Esophagus mucosa (tissue), 1 donor: ENCODE measurements at places on chromosomes 4 and X. TPM values are rescaled to one million over a fixed set of nuclear protein-coding genes. Genes with fewer than 3 reads are reported as not detected.

TBC1D9 gene
- total RNA-seq, result 11.5 TPM

PAGE1 gene
- total RNA-seq, result not detected

CXXC4 gene
- 0.12 TPM for total RNA-seq

RNF150 gene
- total RNA-seq, result 1.6 TPM

PHKA1 gene
- 6.7 TPM for total RNA-seq

MCF2 gene
- not detected for total RNA-seq

PRDX4 gene
- total RNA-seq, result 56.9 TPM

SRPX gene
- total RNA-seq, result 6.8 TPM

CXorf58 gene
- total RNA-seq, result not detected

CDX4 gene
- total RNA-seq, result not detected

POLN gene
- 1.1 TPM for total RNA-seq

TMPRSS11B gene
- total RNA-seq, result 36.9 TPM

WWC2 gene
- 11.1 TPM for total RNA-seq

GRCh38 chr4:47463235-47463956 is at the start of gene COMMD8:
TSS of gene COMMD8 (minus strand) at chr4:47463702. CDS start at chr4:47463651, 51 bp downstream.
- ATAC-seq, result peak; percentile 97

DNA sequence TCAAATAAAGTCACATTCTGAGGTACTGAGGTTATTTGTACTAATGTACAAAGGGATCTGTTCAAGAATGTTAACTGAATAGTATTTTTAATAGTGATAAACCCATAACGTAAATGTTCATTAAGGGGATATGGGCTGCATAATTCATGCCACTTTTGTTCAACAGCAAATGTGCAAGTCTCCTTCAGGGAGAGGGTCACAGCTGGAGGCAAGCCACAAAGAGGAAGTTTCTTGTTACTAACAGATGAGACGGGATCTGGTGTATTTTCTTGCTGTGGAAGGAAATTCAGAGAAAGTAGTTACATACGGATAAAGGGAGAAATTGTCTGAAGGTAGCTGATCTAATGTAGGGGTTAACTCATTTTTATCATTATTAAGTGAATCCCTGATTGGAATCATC is 10.0 kb downstream of the ZFP42 start:
- no peak for ATAC-seq

DNA sequence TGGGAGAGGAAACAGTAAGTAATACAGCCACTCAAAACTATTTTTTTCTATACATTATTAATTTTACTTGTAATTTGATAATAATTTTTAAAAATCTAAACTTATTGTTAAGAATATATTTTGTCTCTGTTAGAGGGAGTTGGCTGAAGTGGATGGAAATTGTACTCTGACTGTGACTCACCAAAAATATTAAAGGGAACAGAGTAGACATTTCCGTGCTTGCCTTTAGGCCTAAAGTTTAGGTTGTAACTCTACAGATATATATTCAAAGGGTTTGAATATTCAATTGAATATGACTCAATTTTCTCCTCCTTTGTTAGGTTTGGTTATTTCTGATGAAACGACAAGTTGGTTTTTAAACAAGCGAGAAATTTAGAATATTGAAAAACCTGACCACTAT is 128.3 kb upstream of the PITX2 start:
- no peak for ATAC-seq

DNA sequence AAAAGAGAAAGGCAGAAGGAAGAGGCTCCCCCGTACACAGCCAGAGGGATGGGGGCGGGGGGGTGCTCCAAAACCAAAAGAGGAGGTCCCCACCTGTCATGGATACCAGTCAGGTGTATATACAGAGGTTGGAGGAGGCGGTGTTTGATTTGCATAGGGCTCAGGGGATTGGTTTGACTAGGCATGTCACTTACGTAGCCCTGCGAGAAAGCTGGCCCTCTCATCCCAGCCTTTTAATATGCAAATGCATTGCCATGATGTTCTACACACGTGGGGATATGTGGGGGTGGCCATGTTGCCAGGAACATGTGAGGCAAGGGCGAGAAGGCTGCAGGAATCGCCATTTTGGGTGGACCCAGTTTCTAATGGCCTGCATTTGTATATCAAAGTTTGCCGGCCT is 38.6 kb downstream of the TMEM150C start:
- no peak for ATAC-seq

GRCh38 chr4:145933134-145933533 is 5.5 kb downstream of the ZNF827 start:
- ATAC-seq, result no peak

GRCh38 chrX:119706616-119707015 is 13.6 kb upstream of the SEPTIN6 start:
- ATAC-seq, result no peak

GRCh38 chr4:113582737-113583136 is 178.8 kb downstream of the CAMK2D start:
- ATAC-seq, result no peak

- ATAC-seq, result no peak
Observed at GRCh38 chr4:15884666-15885065, 53.9 kb downstream of the FGFBP1 start.

DNA sequence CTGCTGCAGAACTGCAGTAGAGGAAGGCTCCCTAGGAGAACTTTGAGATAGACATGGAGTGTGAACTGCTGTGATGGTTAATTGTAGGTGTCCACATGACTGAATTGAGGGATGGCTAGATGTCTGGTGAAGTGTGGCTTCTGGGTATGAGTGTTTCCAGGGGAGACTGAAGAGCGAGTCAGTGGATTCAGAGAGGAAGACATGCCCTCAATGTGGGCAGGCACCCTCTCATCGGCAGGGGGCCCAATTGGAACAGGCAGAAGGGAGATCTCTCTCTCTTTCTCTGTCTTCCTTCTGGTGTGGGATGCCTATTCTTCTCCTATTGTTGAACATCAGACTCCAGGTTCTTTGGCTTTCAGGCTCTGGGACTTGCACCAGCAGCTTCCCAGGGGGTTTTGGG is 304.7 kb upstream of the GATB start:
- no peak for ATAC-seq

DNA sequence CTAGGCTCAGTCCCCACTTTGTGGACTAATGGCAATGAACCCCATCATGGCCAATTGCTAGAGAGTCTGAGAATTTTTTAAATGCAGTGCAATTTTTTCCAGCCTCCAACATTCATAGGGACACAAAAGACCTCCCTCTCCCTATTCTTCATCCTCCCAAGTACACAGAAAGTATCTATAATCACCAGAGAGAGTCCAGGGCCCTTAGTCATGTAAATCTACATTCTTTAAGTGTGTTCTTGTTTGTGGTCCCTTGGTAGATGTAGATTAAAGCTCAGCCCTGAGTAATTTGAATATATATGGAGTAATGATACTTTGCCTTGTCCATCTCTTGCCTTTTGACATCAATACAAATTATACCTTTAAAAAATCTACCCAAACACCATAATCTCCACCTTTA is 51.3 kb upstream of the ATXN3L start:
- ATAC-seq, result no peak

DNA sequence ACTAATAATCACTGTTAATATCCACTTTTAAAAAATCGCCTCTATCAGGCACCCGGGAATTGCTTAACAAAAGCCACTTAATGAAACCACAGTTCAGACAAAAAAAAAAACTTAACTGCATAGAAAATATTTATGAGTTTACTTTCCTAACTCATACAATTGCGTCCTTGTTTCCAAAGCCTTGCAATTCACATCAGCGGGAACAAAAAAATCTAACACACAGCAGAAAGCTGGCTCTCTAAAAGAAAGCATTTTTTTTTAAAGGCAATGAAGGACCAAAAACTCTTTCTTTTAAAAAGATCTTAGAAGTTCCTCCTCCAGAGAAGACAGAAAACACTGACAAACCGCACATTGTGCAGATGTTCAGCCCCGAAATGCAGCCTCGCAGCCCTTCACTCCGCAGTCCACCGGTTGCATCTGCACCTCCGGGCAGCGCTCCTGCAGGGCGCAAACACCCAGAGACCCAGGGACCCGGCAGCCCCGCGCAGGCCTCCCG is 812 bp downstream of the FAT1 start:
- peak; percentile 6 for ATAC-seq

- ATAC-seq, result no peak
Observed at GRCh38 chrX:49227726-49228125, 5.4 kb downstream of the CACNA1F start.

DNA sequence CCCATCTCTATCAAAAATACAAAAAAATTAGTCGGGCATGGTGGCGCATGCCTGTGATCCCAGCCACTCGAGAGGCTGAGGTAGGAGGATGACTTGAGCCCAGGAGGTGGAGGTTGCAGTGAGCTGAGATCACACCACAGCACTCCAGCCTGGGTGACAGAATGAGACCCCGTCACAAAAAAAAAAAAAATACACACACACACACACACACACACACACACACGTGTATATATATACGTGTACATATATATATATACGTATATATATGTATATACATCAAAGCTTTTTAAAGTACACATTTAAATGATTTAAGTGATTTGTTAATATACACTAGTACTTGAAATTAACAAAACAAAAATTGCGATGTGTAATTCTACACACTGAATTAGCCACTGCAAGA is 6.0 kb downstream of the FBXW7 start:
- ATAC-seq, result no peak

DNA sequence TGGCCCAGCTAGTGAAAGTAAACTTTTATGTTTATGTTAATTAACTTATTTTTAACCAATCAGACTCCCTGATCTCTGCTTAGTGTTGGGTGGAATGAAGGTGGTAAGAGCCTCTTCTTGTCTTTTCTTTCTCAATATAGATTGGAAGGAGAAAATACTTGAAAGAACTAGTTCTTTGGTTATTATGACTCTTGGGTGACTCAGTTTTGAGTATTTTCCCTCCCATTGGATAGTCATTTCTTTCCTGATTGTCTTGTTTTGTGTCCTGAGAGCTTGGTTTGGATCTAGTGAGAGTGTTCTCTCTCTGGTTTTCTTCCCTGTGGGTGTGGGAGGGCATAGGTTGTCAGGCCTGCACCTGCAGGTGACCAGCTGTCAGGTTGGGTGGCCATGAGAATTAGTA is 172.0 kb upstream of the GLRA2 start:
- peak; percentile 46 for ATAC-seq

- ATAC-seq, result no peak
Observed at GRCh38 chr4:102715057-102715456, 45.7 kb downstream of the MANBA start.

- ATAC-seq, result no peak
Observed at GRCh38 chr4:40937140-40937725, 187.5 kb downstream of the NSUN7 start.

DNA sequence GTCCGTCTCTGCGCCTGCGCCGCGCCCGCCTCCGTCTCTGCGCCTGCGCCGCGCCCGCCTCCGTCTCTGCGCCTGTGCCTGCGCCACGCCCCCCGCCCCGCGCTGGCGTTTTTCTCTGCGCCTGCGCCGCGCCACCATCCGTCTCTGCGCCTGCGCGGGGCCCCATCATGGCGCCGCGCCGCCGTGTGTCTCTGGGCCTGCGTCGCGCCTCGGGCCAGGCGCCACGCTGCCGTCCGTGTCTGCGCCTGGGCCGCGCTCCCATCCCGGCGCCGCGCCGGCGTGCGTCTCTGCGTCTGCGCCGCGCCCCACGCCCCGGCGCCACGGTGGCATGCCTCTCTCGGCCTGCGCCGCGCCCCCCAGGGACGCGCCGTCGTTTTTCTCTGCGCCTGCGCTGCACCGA is 51.8 kb upstream of the DUX4 start:
- ATAC-seq, result peak; percentile 70

- no peak for ATAC-seq
Observed at GRCh38 chr4:143417679-143418403, 81.2 kb downstream of the GAB1 start.

DNA sequence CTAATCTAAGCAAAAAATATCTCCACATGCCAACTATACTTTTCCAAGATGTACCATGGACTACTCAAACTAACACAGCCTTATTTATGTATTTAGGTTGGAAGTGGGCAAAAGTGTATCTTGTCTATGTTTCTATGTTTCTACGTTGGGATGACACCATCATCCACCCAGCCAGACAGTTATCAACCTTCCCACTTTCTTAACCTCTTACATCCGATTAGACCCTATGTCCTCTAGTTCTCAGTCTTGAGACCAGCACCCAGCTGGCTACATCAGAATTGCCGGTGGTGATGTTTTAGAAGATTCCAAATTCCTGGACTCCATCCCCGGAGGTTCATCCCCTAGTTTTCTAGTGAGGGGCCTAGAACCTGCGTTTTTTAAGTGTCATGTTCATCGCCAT is 1.0 kb upstream of the AASDH start:
- no peak for ATAC-seq

DNA sequence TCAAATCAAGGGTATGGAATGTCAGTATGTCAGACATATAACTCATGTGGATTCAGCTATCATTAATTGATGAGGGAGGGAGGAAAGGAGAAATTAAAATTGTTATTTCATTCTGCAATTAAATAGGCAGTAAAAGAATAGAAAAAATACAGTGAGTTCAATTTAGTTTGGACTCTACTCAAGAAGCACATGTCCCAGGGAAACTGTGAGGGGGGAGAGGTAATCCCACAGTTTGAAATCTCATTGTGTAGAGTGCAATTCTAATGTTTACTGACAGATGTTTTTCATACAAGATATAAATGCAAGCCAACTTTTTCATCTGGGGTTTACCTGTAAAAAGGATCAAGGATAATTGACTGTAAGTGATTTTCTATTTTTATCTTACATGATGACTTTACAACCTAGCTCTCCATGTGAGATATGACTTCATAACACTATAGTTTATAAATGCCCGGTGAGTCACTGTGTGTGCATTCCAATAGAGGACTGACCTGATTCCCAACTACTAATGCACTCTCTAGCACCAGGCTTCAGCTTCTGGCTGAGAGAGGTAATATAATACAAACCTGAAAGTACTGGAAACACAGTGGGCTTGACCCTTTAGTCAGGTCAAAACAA is 35.2 kb upstream of the SCD5 start:
- peak; percentile 97 for ATAC-seq

DNA sequence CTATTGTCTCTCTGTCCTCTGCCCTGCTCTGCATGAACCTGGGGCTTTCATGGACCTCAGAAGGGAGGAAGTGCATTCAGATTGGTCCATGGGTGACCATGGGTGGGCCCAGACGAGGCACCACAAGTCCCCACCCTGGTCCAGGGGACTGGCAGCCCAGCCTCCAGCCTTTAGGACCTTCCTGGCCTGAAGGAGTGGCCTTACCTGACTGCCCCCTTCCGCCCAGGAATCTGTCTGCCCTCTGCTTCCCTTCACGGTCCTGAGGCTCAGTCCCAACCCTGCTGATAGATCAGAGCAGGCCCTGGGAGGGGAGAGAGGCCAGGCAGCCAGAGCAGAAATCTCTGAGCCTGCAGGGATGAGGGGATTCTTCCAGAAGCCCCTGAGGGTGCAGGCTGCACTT is 455.4 kb downstream of the PCDH18 start:
- no peak for ATAC-seq

DNA sequence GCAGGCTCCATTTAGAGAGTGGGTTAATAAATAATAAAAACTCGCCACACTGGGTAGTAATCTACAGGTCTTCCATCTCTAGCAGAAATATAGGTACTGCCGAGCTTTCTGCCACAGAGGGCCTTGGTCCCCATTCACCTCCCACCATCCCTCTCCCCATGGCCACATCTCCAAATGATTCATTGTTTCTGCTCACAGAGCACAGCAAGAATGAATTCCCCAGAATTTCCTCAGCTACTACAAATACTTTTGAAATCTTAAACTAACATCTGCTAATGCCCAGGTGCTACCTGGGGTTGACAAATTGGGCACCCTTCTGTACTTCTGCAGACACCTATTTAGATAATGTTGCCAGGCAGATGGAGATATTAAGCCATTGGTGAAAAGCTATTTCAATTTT is 5.1 kb downstream of the PHEX start:
- no peak for ATAC-seq
